ENCODE measurements at places on chromosomes 7 and 10.

DNA sequence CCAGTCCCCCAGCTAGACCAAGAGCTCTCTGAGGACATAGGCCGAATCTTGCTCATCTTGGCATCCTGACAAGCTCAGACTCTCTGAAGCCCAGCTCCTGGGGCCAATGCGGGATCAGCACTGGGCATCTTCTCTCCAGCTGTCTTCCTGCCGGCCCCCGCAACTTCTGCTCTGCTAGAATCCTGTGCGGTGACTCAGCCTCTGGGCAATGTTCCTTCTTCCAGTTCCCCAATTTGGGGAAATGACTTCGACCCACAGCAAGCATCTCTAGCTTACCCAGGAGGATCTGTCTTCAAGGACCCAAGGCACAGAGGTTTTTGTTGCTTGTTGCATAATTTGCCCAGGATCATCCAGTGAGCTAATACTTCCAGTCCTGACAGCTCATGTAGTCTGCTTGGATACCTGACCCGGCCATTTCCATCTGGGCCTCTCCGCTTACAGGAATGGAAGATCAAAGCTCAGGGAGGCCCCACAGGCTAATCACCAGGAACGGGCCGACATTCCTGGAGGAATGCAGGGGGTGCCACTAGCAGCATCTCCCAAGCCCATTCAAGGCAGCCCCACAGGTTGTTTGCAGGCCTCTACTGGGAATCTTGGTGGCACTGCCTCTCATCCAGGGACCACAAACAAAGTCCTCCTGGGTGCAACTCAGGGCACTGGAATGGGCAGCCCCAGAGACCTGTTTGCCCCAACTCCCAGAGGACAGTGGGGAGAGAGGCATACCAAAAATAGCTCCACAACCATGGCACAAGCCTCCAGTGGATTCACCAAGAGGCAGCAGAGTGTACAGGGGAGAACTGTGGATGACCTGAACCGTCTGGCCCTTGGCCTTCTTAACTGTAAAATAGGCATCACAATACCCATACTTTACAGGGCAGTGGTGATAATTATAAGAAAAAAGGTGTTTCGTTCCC, 151.9 kb downstream of the NEURL1 start:
- peak; percentile 83 for DNase-seq

DNA sequence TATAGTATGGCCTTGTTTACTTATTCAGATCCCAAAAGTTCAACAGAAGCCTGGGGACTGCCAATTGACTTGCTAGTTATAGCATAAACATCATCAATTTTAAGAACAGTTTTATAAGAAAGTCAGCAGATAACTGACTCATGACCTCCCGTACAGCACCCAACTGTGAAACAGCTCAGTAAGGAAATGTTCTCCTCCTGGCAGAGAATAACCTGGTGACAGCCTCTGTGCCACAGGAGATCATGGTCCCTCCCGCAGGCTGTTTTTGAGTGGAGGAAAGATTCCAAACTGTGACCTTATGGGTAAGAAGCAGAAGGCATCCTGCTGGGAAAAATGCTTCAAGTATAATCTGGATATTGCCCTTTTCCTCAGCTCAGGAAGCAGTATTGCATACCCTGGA, 182.5 kb downstream of the SEMA3D start:
- DNase-seq, result peak; percentile 23

DNA sequence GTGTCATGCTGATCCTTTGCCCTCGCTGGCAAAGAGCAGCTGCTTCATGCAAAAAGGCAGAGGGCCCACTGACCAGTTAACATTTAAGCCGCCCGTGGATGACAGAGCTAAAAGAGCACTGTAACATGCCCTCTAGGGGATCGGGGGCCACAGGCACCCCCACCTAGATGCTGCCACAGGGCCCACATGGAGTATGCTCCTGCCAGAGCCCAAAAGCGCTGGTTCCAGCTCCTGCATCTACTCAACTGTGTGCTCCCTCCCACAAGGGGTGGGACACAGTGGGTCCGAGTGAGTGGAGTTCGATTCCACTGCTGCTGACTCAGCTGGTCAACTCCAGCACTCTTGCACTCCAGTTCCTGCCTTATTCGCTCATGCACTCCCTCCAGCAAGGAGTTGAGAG, 199.8 kb upstream of the CNTNAP2 start:
- DNase-seq, result no peak

- DNase-seq, result no peak
Observed at GRCh38 chr10:123445261-123445775, 220.8 kb upstream of the GPR26 start.

GRCh38 chr10:98259606-98260315, 8.2 kb downstream of the LOXL4 start:
- no peak for DNase-seq
